Activated naive CD4-positive, alpha-beta T cell treated with Interleukin-2 at 50 U/mL for 16 hours (primary cell): ENCODE measurements at places on chromosomes 11 and 22.

DNA sequence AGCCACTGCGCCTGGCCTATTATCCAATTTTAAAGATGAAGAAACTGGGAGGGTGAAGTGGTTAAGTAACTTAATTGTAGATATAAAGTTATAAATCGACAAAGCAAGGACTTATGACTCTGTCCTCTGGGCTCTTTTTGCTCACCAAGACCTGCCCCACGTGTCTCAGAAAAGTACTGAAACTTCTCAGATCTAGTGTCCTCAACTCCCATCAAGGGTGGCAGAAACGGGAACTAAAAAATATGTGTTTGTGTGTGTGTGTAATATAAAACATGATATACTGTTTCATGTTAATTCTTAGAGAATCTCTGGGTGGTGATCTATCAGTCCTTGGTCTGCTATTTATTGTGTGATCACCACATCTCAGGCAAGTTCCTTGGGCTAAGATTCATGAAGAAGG, 104.9 kb downstream of the GAB2 start:
- no peak for DNase-seq

DNA sequence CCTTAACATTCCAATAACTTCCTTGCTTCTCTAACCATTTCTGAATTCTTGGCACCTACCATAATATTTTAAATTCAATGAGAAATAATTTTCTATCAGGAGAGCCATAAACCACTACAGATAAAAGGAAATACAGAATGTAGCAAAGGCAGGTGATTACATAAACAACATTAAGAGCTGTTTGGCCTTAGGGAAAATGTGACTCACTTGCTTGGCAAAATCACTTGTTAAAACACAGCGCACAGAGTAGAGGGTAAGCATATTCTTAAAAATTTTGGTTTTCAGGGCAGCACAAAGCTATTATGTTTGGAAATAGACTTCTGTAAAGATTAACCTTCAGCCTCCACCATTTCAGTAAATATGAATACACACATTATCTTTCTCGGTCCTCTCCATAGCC, 26.4 kb downstream of the IZUMO1R start:
- no peak for DNase-seq

DNA sequence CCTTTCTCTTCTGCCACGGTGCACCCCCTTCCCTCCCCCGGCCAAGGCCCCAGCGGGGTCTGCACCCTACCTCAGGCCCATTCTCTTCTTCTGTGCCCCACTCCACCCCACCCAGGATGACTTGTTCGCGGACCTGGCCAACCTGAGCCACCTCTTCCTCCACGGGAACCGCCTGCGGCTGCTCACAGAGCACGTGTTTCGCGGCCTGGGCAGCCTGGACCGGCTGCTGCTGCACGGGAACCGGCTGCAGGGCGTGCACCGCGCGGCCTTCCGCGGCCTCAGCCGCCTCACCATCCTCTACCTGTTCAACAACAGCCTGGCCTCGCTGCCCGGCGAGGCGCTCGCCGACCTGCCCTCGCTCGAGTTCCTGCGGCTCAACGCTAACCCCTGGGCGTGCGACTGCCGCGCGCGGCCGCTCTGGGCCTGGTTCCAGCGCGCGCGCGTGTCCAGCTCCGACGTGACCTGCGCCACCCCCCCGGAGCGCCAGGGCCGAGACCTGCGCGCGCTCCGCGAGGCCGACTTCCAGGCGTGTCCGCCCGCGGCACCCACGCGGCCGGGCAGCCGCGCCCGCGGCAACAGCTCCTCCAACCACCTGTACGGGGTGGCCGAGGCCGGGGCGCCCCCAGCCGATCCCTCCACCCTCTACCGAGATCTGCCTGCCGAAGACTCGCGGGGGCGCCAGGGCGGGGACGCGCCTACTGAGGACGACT, 15.9 kb downstream of the RTN4RL2 start:
- peak; percentile 30 for DNase-seq

DNA sequence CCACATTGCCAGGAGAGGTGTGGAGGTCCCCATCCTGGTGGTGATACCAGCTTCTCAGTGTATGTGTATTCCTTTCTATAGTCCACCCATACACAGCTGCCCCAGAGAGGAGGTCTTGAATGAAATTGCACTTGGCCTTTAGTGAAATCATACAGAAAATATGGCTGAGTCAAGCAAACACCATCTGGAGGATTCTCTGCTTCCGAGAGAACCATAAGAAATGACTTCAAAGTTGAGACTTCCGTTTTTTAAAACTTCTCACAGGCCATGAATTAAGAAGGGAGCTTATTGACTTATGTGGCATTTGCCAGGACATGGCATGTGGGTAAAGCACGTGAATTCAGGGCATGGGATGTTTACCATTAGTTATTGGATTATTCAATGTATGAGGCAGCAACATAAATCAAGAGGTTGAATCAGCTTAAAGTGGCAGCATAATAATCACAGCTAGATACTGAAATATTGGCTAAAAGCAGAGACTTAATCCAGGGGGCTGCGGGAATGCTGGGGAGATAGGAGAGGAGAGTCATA, 119.1 kb upstream of the MTNR1B start:
- no peak for DNase-seq

GRCh38 chr11:116851626-116852025, 14.2 kb upstream of the APOA1 start:
- peak; percentile 60 for DNase-seq

DNA sequence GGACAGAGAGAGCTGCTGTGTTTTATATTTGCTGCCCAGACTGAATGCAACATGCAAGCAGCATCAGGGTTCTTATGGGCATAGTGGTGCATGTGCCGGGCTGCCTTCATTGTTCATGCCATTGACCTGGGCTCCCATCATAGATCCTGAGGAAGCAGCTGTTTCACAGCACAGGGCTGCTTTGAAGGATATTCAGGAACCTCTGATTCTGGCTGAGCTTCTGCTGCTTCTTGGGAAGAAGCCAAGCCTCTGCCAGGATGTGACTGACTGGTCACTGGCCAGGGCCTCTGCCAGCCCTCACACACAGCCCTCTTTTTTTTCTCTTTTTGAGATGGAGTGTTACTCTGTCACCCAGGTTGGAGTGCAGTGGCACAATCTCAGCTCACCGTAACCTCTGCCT, 43.3 kb downstream of the CYB5R2 start:
- no peak for DNase-seq

GRCh38 chr11:20488352-20488751, 100.8 kb downstream of the PRMT3 start:
- no peak for DNase-seq

- DNase-seq, result no peak
Observed at GRCh38 chr11:114959953-114960505, 281.7 kb downstream of the NXPE2 start.

GRCh38 chr11:7643314-7643713, 30.0 kb downstream of the CYB5R2 start:
- DNase-seq, result no peak

GRCh38 chr11:72254299-72254993, 10.5 kb upstream of the PHOX2A start:
- DNase-seq, result no peak

DNA sequence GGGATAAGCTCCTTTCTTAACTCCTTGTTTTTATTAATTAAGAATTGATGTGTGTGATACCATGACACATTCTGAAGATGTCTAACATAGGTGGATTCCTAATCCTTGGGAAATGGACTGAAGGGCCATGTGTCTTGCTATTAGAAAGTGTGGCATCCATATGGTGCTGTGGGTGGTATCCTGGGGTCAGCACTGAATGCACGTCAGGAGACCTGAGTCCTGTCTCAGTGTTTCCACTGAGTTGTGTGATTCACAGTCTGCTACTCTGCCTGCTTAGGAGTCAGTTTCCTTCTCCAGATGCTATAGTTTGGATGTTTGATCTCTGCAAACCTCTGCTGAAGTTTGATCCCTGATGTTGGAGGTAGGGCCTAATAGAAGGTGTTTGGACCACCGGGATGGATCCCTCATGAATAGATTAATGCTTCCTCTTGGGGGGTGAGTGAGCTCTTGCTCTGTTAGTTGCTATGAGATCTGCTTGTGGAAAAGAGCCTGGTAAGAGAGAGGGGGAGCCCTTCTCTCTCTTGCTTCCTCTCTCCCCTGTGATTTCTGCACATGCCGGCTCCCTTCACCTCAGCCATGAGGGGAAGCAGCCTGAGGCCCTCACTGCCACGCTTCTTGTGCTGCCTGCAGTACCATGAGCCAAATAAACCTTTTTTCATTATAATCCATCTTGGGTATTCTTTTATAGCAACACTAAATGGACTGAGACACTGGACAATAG, 666.5 kb downstream of the NTM start:
- DNase-seq, result no peak

DNA sequence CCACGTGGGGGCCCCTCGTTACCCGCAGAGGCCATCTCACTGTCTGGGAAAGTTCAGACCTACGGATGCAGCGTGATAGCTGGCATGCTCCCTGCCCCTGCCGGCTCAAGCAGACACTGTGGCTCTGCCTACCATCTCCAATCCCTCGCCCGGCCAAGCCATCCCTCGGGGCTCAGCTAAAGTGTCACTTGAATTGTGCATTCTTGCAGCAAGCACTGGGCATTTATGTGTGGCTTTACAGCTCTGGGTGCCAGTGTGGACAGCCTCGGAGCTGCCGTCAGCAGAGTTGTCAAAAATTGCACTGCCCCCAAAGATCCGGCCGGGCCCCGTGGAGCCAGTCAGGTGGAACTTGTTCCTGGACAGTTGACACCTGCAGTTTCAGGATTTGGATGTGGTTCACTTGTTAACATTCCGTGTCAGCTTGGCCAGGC, 75.0 kb upstream of the FGF3 start:
- DNase-seq, result no peak

DNA sequence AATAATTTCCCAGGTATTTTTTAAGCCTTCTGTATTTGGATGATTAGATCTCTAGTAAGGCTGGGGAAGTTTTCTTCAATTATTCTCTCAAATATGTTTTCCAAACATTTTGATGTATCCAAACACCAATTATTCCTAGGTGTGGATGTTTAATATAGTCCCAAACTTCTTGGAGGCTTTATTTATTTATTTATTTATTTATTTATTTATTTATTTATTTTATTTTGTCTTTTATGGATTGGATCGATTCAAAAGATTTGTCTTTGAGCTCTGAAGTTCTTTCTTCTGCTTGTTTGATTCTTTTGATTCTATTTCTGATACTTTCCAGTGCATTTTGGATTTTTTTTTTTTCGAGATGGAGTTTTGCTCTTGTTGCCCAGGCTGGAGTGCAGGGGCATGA, 2267.9 kb upstream of the RAG2 start:
- DNase-seq, result no peak

GRCh38 chr22:36378869-36379217, 8.9 kb downstream of the MYH9 start:
- no peak for DNase-seq

DNA sequence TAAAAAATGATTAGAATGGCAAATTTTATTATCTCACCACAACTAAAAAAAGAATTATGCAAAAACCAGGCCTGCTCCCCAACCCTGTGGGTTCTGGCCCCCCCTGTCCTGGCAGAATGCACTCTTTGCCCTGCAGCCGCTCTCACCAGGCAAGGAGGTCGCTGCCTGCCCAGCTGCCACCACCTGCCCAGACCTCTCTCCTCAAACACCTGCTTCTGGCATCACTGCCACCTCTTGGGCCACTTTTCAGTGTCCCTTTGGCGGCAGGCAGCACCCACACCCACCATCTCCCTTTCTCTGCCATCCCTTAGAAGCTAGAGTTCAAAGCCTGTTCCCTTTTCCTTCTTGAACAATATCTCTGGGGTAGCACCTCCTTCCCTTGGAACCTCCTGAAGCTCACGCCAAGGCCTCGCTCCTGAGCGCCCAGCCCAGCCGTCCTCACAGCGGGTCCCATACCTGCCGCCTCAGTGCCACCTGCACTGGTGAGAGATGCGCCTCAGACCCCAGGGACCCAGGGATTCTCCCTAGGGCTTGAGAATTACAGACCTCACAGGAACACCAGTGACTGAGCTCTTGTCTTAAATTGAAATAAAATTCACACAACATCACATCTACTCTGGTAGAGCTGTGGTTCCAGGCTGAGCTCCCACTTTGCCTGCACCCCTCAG, 44.6 kb downstream of the SGSM3 start:
- DNase-seq, result no peak

- DNase-seq, result no peak
Observed at GRCh38 chr11:110918351-110918750, 206.1 kb upstream of the ARHGAP20 start.

DNA sequence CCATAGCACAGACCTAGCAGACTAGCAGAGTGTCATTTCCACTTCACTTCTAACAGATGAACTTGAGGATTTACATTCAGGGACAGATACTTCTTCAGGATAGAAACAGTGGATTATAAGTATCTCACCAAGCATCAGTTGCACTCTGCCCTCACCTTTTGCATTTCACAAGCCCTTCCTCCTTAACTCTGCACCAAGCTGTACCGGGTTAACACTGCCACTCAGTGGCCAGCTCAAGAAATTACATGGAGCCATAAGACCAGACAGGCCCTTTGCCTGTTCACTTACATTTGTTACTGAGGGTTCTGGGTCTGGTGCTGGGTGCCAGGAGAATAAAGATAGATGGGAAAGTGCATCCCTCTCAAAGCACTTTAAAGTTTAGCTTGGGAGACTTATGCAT, 309.8 kb downstream of the SHANK2 start:
- no peak for DNase-seq

GRCh38 chr11:19087658-19088057, 27.1 kb upstream of the MRGPRX2 start:
- DNase-seq, result no peak

- DNase-seq, result no peak
Observed at GRCh38 chr11:119676461-119677020, 52.5 kb downstream of the NECTIN1 start.

DNA sequence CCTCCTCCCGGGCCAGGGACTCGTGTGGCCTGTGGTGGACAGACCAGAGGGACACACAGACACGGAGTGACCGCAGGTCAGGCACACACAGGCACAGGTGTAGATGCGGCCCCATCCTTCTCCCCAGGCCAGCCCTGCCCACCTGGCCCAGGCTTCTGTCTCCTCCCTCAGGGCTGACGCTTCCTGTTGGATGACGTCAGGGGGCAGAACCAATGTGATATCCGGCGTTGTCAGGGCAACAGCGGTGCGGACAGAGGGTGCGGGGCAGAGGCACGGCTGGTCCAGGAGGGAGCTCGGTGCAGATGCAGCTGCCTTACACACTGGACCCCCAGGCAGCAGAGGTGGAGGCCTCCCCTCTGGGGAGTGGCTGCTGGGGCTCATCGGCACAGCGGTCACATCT, 2.9 kb upstream of the TUBGCP6 start:
- peak; percentile 55 for DNase-seq

- DNase-seq, result peak; percentile 62
Observed at GRCh38 chr11:114059278-114059983, at the start of gene ZBTB16. Gene ZBTB16, plus strand, starts transcription at chr11:114059711. Its CDS starts 3,590 bp downstream, at chr11:114063301.

- DNase-seq, result no peak
Observed at GRCh38 chr11:102850973-102851745, 7.8 kb upstream of the MMP3 start.

DNA sequence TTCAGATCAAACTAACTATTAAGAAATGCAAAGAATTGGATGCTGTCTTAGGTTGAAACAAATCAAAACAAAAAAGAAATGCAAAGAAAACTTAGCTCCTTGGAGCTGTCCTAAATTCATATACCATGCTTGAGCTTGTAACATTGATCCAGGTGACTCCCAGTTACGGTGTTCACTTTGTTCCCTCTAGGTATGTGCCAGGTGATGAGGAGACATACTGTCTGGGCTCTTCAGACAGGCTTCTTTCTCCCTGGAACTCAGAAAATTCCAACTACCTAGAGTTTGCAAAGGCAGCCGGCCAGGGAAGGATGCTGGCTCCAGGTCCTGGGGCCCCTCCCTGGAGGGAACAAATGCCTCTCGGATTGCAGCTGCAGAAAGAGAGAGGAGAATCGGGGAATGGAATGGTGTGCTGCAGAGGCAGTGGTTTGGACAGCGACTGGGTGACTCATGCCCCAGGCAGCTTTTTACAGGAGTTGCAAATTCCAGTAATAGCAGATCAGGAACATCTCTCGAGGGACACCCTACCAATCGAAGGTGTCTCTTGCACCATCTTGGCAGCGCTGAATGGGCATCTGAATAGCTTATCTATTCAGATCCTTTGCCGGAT, 12.3 kb upstream of the ASPHD2 start:
- no peak for DNase-seq
